ENCODE measurements at places on chromosomes 11 and 22. TPM values are rescaled to one million over a fixed set of nuclear protein-coding genes. Genes with fewer than 3 reads are reported as not detected.

DNA sequence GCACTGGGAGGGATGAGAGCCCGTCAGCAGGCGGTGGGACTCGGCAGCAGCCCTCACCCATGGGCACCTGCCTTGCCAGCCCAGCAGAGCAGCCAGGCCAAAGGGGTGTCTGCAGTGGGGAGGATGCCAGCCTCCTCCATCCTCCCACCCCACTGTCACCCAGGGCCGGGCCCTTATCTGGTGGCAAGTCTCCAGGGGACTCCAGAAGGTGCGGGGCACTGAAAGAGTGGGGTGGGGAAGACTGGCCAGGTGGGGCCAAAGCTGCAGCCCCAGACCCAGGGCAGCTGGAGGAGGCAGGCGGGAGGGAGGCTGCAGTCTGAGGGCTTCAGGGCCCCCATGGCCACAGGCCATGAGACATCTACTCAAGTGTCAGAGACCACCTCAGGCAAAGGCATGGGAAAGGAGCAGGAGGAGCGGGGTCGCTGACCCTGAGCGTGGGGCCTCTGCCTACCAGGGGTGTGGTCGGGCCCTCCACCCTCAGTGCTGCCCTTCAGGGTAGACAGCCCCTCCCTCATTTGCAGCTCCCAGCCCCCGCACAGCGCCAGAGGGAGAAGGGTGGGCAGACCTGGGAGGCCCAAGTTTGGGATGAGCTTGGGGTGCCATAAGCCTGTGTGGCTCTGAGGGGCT is 3.5 kb downstream of the DGCR6L start:
- H3K36me3 ChIP-seq: no peaks in the 10 kb centered on the region
- H3K4me3 ChIP-seq: no peak overlapping the region
- no peak for DNase-seq
- H3K27me3 ChIP-seq: no peaks in the 10 kb centered on the region

Gene THAP7
- 22.5 TPM for total RNA-seq

DNA sequence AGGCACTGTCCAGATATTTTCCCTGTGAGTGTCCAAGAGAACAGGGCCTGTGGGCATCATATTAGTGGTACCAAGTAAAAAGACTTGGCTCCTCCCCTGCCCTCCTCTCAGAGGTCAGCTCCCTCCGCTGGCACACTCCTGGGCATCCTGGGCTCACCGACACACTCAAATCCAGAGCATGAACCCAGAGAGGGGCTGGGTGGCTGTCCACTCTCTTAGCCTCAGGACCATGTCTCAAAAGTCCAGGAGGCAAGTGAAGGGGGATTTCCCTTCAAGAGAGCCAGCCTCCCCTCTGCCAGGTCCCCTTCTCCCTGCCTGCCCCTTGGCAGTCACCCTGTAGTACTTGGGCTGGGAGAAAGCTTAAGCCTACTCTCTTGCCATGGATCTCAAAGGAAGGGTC is 10.3 kb downstream of the BCL9L start:
- no peak for DNase-seq
- H3K27ac ChIP-seq: peak overlapping the region; percentile 100
- no peaks in the 10 kb centered on the region for H3K27me3 ChIP-seq
- no peaks in the 10 kb centered on the region for H3K36me3 ChIP-seq

- H3K4me3 ChIP-seq: no peak overlapping the region
- H3K36me3 ChIP-seq: no peaks in the 10 kb centered on the region
- H3K4me1 ChIP-seq: peaks cover 7% of the 10 kb centered on the region
- no peak overlapping the region for H3K27ac ChIP-seq
- no peaks in the 10 kb centered on the region for H3K27me3 ChIP-seq
Measured at GRCh38 chr11:109958821-109959166, 134.4 kb upstream of the ZC3H12C start.

- no peak overlapping the region for H3K4me3 ChIP-seq
- no peak overlapping the region for H3K27ac ChIP-seq
- no peaks in the 10 kb centered on the region for H3K36me3 ChIP-seq
Measured at GRCh38 chr11:75344761-75345454, 6.6 kb downstream of the ARRB1 start.

Gene CASP12
- not detected for total RNA-seq

DNA sequence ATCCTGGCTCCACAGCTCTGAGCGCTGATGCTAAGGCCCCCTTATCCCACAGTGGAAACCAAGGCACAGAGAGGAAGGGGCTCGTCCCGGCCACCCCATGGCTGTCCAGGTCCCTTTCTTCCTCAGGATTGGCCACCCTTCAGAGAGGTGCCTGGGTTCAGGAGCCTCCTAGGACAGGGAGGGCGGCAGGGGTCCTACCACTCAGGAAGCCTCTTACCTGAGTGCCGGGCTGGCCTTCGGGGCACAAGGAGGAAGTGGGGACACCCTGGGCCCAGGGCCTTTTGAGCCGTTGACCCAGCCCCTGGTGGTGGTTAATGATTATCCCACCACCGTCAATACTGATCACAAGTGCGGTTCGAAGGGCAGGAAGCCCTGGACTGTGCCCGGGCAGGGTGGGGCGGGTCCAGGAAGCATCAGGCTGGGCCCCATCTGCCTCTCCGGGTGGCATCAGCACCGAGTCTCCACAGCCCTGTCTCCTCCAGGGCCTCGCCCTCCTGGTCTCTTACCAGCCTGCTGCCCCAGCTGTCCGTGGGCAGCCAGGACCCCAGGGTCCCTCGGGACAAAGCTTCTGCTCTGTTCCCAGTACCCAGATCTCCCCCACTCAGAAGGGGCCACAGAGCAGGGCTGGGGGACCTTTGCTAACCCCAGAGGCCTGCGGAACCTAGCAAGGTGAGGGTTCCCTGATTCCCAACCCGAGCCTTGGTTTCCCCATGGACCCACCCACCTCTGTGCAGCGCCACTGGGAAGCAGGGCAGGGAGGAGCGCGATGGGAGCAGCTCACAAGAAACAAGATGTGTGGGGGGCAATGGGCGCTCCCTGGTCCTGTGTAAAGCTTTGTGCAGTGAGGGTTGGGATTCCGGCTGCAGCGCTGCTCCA is 15.0 kb upstream of the EHD1 start:
- H3K27ac ChIP-seq: no peak overlapping the region
- peak; percentile 91 for DNase-seq
- no peaks in the 10 kb centered on the region for H3K4me1 ChIP-seq
- peaks cover 7% of the 10 kb centered on the region for H3K36me3 ChIP-seq

DNA sequence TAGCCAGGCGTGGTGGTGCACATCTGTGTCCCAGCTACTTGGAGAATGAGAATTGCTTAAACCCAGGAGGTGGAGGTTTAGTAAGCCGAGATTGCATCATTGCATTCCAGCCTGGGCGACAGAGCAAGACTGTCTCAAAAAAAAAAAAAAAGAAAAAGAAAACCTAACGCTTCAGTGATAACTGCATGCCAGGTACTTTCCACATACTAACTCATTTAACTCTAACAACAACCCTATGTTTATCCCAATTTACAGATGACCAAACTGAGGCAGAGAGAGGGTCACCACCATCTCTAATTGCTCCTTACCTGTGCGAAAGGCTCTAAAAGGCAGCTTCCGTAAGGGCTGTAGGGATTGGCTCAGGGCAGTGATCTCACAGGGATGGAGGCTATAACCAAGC is 11.6 kb downstream of the PISD start:
- no peak for DNase-seq
- peak overlapping the region; percentile 84 for H3K27ac ChIP-seq
- H3K27me3 ChIP-seq: no peaks in the 10 kb centered on the region
- no peak overlapping the region for H3K4me3 ChIP-seq

Gene APOA4
- total RNA-seq: not detected

- DNase-seq: no peak
- no peaks in the 10 kb centered on the region for H3K27me3 ChIP-seq
- no peak overlapping the region for H3K4me3 ChIP-seq
- peaks cover 22% of the 10 kb centered on the region for H3K4me1 ChIP-seq
- H3K27ac ChIP-seq: no peak overlapping the region
Measured at GRCh38 chr11:125393331-125393730, 102.7 kb downstream of the FEZ1 start.

DNA sequence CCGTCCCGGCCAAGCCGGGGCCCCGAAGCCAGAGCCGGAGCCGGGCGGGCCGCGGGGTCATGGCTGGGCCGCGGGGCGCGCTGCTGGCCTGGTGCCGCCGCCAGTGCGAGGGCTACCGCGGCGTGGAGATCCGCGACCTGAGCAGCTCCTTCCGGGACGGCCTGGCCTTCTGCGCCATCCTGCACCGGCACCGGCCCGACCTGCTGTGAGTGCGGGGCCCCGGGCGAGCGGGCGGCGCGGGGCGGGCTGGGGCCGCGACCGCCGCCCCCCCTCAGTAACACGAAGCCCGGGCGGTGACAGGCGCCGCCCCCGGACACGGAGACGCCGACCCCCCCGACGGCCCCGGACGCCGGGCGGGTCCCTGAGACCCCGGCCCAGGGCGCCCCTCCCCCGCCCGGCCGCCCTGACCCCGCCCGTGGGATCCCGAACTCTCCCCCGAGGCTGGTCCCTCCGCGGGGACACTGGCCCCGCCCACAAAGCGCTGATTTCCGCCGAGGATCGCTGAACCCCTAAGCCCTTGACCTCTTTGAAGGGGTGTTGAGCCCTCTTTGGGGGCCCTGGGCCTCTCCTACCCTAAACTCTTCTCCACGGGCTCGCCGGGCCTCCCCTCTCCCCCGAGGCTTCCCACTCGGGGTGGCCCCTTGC is 389 bp downstream of the MICALL1 start:
- no peak for DNase-seq
- peaks cover 50% of the 10 kb centered on the region for H3K4me1 ChIP-seq
- H3K27ac ChIP-seq: peak overlapping the region; percentile 89
- H3K4me3 ChIP-seq: peak overlapping the region; percentile 84
- H3K36me3 ChIP-seq: peaks cover 5% of the 10 kb centered on the region
